ENCODE measurements at places on chromosomes 4 and X.

DNA sequence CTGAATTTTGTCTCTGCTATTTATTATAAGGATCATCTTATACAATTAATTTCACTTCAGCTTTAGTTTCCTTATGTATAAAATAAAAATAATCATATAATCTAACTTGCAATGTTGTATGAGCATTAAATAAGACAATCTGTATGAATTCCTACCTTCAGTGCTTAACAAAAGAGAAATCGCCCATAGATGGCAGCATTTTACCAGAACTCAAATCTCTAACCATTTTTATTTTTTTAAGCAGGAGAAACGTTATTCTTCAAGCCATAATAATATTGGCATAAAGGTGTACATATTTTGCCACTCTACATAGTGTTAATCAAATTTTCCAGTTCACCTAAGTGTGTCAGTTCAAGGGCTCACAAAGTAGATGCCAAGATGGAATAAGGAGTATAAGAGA lies 78.8 kb downstream of the TMEM47 start:
- no peak for DNase-seq

- DNase-seq = no peak
Observed at GRCh38 chr4:84502955-84503373, 3.9 kb upstream of the NKX6-1 start.

DNA sequence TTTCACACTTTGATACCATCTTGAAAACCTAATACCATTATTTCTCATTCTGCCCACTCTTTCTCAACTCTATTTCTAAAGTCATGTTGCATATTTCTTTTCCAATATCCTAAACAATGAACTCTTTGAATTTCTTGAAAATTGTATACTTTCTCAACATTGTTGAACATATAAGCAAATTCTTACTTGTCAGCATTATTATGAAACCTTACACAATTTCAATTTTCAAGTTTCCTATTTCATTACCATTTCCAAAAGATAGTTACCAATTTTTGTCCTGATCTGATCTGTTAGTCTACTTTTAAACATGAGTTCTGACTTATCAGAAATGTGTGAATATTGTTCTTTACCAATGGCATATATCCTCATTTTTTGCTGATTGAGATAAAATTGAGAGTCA lies 806.3 kb upstream of the IGFBP7 start:
- no peak for DNase-seq

DNA sequence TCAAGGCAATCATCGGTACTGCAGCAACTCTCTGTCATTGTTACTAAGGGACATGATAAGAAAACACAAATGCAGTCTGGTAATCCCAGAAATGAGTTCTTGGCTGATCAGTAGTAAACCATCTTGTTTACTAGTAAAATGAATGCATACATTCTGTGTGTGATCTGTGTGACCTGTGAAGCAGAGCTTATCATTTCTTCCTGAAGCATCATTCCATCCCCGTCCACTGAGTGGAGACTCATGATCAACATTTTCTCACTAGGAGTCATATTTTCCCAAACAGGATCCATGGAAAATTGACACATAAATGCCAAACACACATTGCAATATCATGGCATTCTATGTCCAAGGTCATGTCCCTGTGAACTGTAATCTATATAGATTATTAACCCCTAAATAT lies 226.1 kb downstream of the ANKRD50 start:
- no peak for DNase-seq

DNA sequence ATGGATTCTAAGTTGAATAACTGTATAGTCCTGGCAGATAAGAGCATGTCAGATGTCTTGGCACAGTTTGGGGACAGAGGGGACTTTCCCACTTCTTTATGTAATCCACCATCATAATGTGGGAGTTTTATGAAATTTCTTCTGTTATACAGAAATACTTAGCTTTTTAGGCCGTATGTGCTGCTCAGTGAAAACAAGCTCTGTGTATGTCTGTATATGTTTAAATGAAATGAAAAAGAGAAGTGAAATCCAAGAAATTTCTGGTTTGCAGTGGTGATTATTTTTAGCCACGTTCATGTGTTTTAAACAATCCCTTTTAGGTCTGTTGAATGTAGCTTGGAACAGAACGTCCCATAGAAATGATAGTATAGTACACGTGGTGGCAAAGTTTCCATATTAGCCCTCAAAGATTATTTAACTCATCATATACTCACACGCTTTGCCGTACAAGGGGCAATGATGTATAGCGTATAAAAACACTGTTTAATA lies 41.0 kb downstream of the GAB1 start:
- DNase-seq = no peak

DNA sequence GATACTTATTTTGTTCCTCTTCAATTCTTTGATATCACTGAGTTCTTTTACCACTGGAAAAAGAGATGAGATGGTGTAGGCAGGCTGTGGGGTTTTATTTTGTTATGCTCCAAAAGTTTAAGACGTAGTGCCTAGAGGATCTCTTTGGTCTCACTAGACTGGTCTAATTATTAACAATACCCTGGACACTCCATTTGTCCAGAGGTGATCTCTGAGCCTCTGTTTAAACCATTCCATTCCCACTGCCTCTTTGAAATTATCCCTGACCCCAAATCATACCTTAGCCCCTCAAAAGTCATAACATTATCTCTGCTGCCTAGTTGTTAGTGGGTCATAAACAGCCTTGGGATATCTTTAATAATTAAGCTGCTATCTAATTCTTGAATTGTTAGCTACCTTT lies 24.2 kb downstream of the SMPX start:
- no peak for DNase-seq

DNA sequence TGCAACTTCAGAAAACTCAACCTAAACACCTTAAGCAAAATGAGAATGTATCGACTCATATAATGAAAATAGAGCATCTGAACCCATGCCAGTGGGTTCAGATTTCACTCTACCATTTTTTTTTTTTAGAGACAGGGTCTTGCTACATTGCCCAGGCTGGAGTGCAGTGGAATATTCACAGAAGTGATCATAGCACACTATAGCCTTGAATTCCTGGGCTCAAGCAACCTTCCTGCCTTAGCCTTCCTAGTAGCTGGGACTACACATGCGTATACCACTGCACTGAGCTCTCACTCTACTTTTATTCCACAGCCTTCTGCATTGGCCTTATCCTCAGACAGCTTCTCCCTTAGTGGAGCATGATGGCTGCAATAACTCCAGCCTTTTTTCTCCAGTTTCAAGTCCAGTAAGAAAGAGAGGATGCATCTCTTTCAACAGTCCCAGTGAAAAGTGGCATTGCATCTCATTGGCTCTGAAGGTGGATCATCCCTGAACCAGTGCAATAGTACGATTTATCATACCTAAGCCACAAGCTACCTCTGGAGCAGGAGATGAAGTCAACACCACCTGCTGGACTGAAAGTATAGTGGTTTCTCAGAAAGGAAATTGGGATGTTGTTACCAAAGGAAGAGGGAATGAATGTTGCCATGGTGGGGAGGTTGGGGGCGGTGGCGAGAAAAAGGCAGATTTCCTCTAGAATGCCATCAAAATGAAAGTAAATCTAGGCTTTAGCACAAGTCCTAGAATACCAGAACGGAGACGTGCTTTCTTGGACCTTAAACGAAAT lies 2.0 kb upstream of the SOD3 start:
- DNase-seq = no peak

DNA sequence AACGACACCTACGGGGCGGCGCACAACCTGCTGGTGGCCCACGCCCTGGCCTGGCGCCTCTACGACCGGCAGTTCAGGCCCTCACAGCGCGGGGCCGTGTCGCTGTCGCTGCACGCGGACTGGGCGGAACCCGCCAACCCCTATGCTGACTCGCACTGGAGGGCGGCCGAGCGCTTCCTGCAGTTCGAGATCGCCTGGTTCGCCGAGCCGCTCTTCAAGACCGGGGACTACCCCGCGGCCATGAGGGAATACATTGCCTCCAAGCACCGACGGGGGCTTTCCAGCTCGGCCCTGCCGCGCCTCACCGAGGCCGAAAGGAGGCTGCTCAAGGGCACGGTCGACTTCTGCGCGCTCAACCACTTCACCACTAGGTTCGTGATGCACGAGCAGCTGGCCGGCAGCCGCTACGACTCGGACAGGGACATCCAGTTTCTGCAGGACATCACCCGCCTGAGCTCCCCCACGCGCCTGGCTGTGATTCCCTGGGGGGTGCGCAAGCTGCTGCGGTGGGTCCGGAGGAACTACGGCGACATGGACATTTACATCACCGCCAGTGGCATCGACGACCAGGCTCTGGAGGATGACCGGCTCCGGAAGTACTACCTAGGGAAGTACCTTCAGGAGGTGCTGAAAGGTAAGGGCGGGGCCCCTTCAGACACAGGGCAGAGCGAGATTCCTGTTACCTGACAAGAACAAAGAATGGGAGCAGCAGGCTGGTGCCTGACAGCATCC lies 11.7 kb downstream of the RPL9 start:
- no peak for DNase-seq

- DNase-seq = no peak
Observed at GRCh38 chr4:119833611-119834010, 205.0 kb upstream of the PDE5A start.

DNA sequence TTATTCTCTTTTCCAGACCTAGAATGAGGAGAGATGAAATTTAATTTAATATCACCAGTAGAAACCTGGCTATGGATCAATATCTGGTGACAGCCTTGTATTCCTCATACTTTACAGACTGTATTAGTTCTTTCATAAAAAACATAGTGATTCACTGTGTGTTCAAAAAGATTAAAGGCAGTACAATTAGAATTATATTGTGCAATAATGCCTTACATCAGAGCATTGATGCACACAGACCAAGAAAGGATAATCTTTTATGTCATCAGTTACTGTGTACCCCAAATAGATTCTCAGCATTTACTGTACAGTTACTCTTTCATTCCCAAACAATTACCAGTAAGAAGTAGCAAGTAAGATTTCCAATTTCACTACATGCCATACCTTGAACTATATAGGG lies 260.5 kb upstream of the ANXA10 start:
- no peak for DNase-seq

DNA sequence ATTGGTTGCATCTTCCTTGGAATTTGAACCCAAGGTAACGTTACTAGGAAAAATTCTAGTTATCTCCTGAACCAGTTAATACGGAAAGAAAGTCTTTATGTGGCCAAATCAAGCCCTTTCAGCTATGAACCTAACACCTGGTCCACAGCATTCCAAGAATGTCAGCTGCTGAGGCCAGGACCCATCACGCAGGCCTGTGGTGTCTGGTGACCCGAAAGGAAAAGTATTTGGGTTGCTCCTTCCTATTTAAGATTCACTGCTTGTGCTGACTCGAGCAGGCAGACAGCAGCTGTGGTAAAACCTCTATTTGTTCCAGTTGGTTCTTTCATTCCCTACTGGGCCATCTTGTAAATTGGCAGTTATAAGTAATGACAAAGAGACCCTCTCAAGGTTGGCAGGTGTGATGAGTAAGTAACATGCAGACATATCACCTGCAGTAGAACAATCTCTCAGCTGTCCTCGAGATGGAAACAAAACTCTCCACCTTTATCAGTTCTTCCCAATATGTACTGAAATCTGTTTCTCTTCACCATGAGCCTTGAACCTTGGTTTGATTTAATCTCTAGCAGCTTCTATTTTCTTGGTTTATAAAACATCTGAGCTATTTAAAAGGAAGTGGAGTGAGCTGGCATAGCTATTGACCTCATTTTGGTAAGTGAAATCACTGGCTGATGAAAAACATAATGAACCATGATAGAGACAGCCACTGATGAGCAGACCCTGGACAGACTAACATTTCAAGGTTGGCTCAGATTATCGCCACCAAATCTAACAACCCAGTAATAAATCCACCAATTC lies 182.1 kb upstream of the SMIM31 start:
- DNase-seq = no peak

DNA sequence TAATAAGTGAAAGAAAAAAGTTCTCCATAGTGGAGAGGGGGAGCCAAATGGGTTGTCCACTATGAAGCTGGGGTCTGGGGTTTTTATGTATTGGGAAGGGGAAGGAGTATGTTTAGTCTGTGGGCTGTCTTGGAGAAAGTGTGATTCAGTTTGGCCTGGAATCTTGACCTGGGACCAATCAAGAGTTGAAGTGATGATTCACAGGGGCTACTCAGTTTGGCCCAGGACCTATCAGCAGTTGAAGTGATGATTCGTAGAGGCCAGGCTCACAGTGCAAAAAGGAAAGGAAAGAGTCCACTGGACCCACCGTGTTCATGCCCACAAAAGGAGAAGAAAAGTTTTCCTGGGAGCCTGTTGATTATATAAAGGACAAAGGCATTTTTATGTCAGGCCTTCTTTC lies 47.3 kb upstream of the RAB9B start:
- no peak for DNase-seq

DNA sequence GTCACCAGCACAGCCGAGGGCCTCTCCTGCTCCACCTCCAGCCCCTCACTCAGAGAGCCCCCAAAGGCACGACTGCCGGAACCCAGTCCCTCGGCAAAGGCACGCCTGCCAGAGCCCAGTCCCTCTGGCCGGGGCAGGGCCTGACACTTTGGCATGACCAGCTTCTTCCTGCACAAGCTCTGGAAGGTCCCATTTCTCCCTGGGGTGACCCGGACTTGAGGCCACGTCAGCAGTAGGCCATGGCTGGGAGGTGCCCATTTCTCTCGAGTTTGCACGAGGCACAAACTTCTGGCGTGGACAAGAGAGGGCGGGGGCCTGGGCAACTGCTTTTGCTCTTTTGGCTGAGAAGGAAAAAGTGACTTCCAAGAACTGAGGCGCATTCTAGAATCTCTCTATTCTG lies 62.2 kb upstream of the GPR78 start:
- no peak for DNase-seq

DNA sequence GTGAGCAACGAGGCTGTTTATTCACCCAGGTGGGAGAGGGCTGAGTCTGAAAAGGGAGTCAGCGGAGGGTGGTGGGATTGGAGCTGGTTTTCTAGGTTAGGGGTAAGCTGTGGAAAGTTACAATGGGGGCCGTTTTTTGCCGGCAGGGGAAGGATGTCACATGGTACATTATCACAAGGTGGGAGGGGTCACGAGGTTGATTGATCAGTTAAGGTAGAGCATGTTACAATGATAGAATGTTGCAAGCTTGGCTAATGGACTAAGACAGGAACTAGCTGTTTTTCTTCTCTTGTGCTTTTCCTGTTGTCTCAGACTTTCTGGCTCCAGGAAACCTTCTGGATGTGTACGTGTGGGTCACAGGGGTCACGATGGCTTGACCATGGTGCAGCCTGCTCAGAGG lies 536.3 kb upstream of the HTR2C start:
- no peak for DNase-seq

DNA sequence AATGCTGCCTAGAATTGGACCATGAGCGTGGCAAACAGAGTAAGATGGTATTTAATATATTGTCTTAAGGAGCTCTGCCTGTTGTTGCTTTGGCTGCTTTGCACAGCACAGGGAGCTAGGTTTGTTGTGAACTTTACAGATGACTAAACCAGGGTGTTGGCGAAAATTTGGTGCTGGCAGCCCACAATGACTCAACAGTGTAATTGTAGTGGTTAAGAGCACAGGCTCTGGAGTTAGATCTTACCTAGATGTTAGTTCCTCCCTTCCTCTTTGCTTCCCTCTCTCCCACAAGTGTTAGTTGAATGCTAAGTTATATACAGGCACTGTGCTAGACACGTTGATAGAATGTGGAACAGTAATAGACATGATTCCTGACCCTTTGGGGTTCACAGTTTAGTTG lies 128.9 kb upstream of the TRPC5 start:
- no peak for DNase-seq

All from stimulated activated CD4-positive, alpha-beta T cell treated with anti-CD3 and anti-CD28 coated beads, Interleukin-15, amount 100 ng/mL, for 48 hours (primary cell).